ENCODE measurements at places on chromosomes 12 and 14.

DNA sequence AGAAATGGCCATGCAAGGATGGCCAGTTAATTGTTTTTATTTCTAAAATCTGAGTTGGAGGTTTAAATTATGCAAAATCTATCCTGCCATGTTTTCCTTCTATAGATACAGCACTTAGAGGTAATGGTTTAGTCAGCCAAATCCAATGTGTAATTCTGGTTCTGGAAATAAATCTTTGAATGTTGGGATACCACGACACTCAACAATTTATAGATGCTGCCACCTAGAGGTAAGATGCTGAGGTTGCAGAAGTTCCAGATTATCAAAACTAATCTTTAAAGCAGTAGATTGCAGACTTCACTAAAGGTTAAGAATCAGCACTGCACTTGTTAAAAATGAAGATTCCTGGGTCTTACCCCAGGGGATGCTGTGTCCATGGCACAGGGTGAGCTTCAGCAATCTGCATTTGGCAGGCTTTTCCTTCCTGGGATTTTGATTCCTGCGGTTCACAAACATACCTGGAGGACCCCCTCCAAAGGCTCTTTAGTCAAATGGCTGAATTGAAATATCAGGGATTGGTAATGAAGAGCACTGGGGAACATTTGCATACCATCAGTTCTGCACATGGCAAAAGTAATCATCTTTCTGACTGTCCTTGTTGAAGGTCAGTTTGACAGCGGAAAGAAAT, 53.4 kb upstream of the ANO4 start:
- peak; percentile 53 for DNase-seq

- DNase-seq, result no peak
These were observed 80.4 kb upstream of the SINHCAF start for GRCh38 chr12:31406345-31406744.

DNA sequence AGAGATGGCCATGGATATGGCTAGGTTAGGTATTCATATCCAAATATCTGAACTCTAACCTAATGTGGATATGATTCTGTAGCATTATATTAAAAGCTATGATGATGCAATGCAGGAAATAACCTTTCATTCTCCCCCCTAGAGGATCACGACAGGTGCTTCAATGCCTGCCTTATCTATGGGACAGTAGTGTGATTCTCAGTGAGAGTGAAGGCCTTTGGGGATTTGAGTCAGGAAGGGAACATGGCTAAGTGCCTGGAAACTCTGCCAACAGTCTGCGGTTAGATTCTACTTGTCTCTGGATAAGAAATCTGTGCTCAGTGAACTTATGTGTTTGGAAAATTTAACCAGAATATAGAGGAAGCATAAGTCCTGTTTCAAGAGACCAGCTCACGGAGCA, 81.8 kb downstream of the SLC38A1 start:
- peak; percentile 30 for DNase-seq

DNA sequence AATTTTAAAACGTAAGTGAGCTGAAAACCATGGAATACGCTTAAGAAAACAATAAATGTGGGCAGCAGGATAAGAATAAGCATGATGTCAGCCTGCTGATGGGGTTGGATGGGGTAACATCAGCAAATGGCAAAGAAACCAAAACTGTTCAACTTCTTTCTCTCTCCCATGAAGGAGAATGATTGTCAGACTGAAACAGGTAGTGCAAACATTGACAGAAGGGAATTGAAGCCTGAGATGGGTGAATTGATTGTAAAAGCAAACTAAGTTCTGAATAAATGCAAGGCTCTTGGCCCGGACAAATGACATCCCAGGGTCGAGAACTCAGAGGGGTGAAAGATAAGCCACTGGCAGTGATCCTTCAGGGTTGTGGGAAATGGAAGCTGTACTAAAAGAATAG, 182.6 kb downstream of the ETV6 start:
- no peak for DNase-seq

- no peak for DNase-seq
These were observed 5.0 kb downstream of the HIF1A start for GRCh38 chr14:61700104-61700886.

GRCh38 chr12:43848786-43849185, 12.9 kb downstream of the TMEM117 start:
- DNase-seq, result no peak

- DNase-seq, result no peak
These were observed 933.4 kb downstream of the SLC16A7 start for GRCh38 chr12:60529261-60529660.

DNA sequence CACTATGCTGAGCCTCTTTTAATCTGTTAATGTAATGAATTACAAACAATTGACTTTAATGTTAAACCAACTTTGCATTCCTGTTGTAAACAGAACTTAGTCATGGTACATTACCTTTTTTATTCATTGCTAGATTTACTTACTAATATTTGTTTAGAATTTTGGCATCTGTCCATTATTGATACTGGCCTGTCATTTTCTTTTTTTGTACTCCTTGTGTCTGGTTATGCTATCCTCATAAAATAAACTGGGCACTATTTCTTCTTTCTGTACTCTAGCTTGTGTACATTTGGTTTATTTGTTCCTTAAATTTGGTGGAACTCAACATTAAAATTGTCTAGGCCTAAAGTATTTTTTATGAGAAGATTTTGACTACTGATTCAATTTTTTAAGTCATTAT, 32.1 kb downstream of the SPATA7 start:
- DNase-seq, result no peak

All from cerebellar cortex (tissue), 1 donor.